ENCODE measurements at places on chromosomes 5 and 9.

DNA sequence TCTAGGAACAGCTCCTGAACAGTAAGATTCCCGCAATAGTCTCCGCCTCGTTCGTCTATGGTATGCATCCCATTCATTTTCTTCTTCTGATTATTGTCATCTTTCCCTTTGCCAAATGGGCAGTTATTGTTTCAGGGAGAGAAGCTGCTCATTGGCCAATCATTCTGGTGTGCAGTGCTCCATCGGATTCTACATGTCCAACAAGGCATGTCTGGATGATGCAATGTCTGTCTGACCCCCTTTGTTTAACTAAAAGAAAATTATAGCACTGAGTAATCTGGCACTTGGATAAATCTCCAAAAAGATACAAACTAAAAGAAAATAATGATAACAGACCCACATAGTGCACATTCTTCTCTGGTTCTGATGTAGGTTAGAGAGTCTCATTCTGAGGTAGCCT is 515.6 kb upstream of the DMAC1 start:
- no peak for DNase-seq

GRCh38 chr5:172834415-172835289 is 601 bp downstream of the ERGIC1 start:
- DNase-seq: no peak

- DNase-seq: no peak
Observed at GRCh38 chr9:108800632-108801099, 55.1 kb downstream of the ACTL7B start.

- DNase-seq: no peak
Observed at GRCh38 chr9:26945591-26945990, 1.5 kb downstream of the PLAA start.

DNA sequence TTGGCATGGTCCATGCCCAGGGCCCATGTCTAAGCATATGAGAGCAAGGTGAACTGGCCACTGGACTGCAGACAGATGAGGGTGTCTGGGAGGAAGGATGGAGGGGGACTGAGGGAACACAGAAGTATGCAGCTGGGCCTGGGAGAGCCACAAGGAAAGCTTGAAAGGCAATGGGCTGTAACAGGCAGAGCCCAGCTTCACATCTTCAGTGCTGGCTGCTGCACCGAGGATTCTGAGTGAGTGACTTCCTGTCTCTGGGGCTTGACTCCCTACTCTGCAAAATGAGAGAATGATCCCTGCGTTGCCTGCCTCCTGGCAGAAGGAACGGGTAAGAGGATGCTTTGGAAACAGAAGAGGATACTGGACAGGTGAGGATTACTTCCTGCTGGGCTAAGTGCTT is 29.0 kb downstream of the COL15A1 start:
- no peak for DNase-seq

- no peak for DNase-seq
Observed at GRCh38 chr9:137301081-137301947, 757 bp downstream of the NRARP start.

DNA sequence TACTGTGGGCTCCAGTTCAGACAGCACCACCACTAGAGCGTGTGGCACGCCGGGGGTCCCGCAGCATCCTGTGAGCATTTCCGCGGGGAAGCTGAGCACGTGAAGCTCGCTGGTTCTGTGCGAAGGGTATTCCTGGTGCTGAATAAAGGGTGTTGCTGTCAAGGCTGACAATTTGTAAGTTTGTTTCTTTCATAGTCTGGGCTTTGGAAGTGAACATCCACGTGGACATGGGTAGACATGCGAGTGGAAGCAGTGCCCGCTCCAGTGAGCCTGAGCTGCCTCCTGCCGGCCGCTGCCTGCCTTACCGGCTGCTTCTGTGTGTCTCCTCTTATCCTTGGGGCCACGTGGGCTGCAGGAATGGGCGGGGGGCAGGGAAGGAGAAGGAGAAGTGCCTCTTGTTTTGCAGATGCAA is 14.7 kb downstream of the NDUFS6 start:
- no peak for DNase-seq

- DNase-seq: no peak
Observed at GRCh38 chr9:78171651-78172050, 64.2 kb upstream of the CEP78 start.

- DNase-seq: no peak
Observed at GRCh38 chr5:129496421-129496820, 36.3 kb downstream of the ADAMTS19 start.

- peak; percentile 37 for DNase-seq
Observed at GRCh38 chr5:142324136-142324870, 518 bp downstream of the SPRY4 start.

- no peak for DNase-seq
Observed at GRCh38 chr5:119079318-119079921, 8.5 kb downstream of the DMXL1 start.

GRCh38 chr9:123611226-123611625 is 255.2 kb downstream of the CRB2 start:
- DNase-seq: no peak

DNA sequence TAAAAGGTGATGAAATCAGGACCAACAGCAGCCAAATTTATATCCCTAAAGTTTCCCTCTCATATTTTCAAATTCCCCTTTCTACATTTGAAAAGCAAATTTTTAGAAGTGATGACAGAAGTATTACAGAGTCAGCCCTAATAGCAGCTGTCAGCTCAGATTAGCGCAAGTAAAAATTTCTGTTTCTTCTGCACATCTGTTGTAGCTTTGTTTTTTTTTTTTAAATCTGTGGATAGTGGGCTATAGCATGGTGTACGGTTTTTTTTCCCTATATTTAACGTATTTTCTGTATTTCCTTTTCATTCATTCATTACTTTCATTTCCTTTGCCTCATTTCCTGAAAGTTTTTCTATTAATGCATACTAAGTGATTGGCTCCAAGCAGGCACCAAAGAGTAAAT is 99.1 kb downstream of the MACIR start:
- DNase-seq: no peak

- no peak for DNase-seq
Observed at GRCh38 chr5:169408731-169409130, 107.8 kb upstream of the SLIT3 start.

- no peak for DNase-seq
Observed at GRCh38 chr5:177130211-177131018, 3.2 kb upstream of the NSD1 start.

GRCh38 chr9:81622471-81623255 is 66.7 kb downstream of the TLE1 start:
- DNase-seq: no peak

DNA sequence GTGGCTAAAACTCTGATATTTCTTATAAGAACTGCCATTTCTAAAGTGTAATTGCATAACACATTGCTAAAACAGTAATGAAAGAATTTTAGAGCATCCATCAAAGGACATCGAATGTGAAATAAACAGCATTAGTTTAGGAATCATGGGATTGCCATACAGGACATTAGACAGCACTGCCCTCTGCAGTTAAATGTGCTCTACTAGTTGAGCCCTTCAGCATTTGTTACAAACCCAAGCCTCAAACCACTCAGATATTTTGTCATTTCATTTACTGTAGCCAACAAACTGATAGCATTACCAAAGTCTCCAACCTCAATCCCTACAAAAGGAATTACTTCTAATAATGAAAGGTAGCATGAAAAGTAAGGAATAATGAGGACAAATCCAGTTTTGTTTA is 116.8 kb upstream of the COX7C start:
- no peak for DNase-seq

GRCh38 chr9:93599571-93600403 is 23.4 kb downstream of the PHF2 start:
- no peak for DNase-seq

DNA sequence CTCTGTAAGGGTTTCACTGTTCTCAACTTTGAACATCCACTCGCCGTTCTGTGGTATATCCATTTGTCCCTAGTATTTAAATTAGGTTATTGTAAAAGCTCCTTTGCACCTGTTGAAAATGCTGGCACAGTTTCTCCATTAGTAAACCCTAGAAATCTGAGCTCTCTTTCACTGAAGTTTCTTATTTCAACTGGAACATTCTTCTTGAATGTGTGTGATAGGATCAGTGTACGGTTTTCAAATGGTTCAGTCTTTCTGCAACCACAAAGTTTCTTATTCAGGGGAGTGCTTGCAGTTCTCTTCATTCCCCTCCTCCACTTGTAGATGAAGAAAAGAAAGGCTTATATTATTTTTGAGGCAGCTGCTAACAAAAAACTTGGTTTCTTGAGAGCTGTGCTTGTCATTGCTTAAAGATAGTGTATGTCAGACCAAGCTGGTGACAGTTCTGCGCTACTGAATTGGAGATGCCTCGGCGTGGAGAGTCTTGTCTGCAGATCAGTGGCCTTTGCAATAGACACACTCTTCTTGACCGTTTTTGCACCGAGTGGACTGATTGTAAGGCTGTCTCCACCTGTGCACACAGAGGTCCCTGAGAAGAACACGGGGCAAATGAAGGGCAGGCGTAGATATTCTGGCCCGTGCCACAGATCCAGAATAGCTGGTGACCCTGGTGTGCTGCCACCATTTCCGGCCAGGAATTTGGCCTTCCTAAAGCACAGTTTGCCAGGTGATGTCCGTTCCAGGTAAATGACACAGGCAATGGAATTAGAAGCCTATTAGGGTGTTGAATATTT is 102.2 kb downstream of the TRIO start:
- DNase-seq: no peak

- DNase-seq: no peak
Observed at GRCh38 chr5:175711472-175712312, 53.8 kb downstream of the HRH2 start.

- DNase-seq: no peak
Observed at GRCh38 chr5:1253456-1254105, 28.4 kb downstream of the SLC6A18 start.

- no peak for DNase-seq
Observed at GRCh38 chr9:129716091-129716490, 36.8 kb downstream of the PTGES start.

- peak; percentile 20 for DNase-seq
Observed at GRCh38 chr5:119453040-119453373, 710 bp downstream of the HSD17B4 start.

DNA sequence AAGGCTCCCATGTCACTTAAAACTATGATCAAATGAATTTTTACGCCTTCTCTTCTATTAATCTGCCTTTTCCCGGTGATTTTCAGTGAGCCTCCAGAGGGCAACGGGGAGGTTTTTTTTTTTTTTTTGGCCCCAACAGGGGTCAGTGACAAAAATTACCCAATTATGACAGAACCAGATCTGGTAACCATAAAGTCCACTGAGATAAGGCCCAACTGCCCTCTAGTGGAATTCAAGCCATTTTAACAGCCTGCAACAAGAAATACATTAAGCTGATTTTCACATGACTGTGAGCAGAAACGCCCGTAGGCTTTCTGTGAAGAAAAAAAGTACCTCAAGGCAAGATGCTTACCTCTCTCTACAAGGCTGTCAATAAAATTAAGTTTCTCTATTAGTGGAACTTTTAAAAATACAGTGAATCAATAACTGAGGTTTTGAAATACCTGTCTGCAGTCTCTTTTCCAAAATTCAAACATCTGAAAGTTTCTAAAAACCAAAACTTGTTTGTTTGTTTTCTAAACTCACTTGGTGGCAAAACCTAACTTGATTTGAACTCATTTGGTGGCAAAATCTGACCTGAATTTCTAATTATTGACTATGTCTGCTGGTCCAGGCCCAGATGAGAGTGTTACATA is 49.7 kb upstream of the FST start:
- DNase-seq: no peak

DNA sequence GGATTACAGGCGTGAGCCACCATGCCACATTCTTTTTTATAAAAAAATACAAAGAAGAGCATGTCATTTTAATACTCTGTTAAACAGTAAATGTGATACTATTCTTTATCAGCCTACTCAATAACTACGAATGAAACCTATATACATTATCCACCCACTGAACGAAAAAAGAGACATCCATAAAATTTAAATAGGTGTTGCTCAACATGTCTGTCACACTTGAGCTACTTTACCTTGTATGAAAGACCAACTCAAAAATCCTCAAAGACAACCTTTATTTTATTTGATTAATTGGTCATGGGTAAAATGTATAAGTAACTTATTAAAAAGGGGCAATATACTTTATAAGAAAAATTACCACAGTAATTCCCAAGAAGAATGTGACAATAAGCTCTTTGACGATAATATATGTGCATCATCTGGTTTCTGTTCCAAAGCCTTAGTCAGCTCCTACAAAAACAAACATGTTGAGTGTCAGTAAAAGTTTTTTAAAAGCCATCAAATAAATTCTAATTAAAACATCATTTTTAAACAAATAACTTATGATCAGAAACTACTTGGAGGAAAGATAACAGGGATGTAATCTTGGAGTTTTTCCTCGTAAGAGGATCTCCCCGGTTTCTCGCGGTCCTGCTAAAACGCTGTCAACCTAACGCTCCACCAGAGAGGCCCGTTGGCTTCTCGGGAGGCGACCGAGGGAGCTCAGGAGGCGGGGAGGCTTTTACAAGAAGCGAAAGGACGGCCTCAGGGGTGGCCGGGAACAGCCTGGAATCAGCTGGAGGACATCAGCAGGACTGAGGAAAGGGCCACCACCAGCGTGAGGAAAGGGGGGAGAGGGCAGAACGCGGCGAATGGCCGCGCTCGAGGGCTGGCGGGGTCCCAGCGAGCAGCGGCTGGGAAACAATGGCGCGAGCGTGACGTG is 13.5 kb upstream of the ANKRD18B start:
- DNase-seq: peak; percentile 37

- DNase-seq: no peak
Observed at GRCh38 chr5:56422076-56422762, 189.1 kb upstream of the ANKRD55 start.

DNA sequence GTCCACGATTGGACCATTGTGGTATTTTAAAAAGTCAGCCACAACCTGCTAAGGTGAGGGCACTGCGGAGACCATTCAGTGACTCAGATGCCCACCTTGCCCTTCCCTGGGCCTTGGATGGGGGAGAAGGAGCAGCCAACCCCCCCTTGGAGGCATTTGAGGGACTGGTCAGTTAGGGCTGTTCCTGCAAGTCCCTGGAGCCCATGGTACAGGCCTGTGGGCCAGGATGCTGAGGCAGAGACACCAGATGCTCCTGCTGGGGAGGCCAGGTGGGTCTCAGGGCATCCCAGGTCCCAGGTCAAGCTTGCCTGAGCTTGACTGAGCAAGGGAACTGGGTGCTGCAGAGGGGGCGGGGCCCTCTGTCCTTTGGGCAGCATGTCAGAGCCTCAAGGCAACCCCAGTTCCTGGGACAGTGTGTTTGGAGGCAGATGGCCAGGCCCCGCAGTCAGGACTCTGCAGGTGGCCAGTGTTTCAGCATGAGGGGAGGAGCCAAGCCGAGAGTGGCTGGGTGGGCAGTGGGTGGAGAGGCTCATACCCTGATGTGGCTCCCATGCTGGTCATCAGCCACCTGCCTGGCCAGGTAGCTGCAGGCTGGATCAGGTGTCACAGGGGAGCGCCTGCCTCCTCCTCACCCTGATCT is 27.5 kb downstream of the SLC6A3 start:
- no peak for DNase-seq

- no peak for DNase-seq
Observed at GRCh38 chr9:6665628-6666027, 20.1 kb upstream of the GLDC start.

- no peak for DNase-seq
Observed at GRCh38 chr9:121912812-121913627, 180.1 kb downstream of the TTLL11 start.

GRCh38 chr9:78406933-78407332 is 110.0 kb downstream of the PSAT1 start:
- DNase-seq: no peak

- DNase-seq: no peak
Observed at GRCh38 chr5:116097301-116097700, 12.5 kb downstream of the COMMD10 start.

- DNase-seq: no peak
Observed at GRCh38 chr5:120388016-120388781, 75.9 kb upstream of the PRR16 start.

Data from uterus (tissue), 4 donors.